ENCODE measurements at places on chromosomes 12 and 14.

DNA sequence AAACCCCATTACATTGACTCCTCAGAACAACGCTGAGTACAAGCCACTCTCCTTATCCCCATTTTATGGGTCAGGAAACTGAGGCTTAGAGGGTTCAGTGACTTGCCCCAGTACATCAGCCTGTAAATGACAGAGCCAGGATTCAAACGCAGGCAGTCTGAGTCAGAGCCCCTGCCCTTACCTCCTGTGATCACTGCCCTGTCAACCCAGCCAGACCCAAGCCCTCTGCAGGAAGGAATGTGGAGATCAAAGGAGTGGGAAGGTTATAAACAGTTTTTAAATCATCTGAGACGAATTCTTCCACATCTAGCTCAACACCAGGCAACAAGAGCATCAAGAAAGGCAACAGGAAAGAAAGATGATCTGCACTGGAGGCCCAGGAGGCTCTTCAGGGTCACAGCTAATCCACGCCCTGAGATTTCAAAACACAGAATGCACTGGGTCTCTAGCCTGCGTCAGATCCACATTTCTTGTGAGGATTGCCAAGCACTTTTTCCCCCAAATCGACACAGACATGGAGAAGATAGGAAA is 38.5 kb downstream of the SPTB start:
- peaks cover 68% of the 10 kb centered on the region for H3K27me3 ChIP-seq
- no peaks in the 10 kb centered on the region for H3K36me3 ChIP-seq
- H3K4me1 ChIP-seq: peaks cover 10% of the 10 kb centered on the region

GRCh38 chr12:64610079-64610659 is at the start of gene RASSF3:
Gene RASSF3, plus strand, starts transcription at chr12:64610495. Its CDS starts 138 bp downstream, at chr12:64610633.
- peak within 1 kb of the TSS; percentile 80 for H3K4me3 ChIP-seq
- H3K27ac ChIP-seq: peak within 1 kb of the TSS; percentile 90
- peak; percentile 71 for DNase-seq
- peaks cover 19% of the 10 kb centered on the region for H3K36me3 ChIP-seq
- peaks cover 14% of the 10 kb centered on the region for H3K4me1 ChIP-seq

DNA sequence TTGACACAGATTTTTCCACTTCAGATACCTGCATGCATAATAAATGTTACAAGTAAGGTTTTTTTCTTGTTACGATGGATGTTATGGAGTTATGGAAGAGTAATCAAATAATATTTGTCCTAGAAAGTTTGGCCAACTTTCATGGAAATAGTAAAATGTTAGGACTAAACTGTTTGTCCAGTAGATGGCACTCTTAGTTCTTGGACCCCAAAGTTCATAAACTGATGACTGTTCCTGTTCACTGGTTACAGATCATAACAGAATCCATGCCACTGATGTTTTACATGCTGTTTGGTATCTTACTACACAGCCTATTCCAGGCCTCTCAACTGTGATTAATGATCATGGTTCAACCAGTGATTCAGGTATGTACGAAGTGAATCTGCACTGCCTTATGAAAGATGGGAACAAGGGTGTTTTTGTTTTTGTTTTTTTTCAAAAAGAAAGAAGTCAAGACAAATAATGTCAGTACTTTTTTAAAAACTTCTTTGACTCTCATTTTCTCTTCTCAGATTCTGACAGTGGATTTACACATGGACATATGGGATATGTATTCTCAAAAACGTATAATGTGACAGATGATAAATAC is 48.8 kb upstream of the SLCO1C1 start:
- peak; percentile 44 for DNase-seq
- H3K27ac ChIP-seq: no peak overlapping the region
- peaks cover 19% of the 10 kb centered on the region for H3K27me3 ChIP-seq
- H3K4me1 ChIP-seq: no peaks in the 10 kb centered on the region
- H3K36me3 ChIP-seq: no peaks in the 10 kb centered on the region

GRCh38 chr12:58105225-58106119 is 164.1 kb downstream of the ATP23 start:
- no peak overlapping the region for H3K27ac ChIP-seq
- H3K36me3 ChIP-seq: peaks cover 6% of the 10 kb centered on the region
- no peaks in the 10 kb centered on the region for H3K27me3 ChIP-seq
- no peak for DNase-seq
- H3K4me1 ChIP-seq: no peaks in the 10 kb centered on the region

- peaks cover 56% of the 10 kb centered on the region for H3K27me3 ChIP-seq
- no peaks in the 10 kb centered on the region for H3K36me3 ChIP-seq
- peaks cover 6% of the 10 kb centered on the region for H3K4me1 ChIP-seq
- DNase-seq: no peak
- H3K4me3 ChIP-seq: no peak overlapping the region
Measured at GRCh38 chr14:69572030-69572840, 2.4 kb downstream of the CCDC177 start.

DNA sequence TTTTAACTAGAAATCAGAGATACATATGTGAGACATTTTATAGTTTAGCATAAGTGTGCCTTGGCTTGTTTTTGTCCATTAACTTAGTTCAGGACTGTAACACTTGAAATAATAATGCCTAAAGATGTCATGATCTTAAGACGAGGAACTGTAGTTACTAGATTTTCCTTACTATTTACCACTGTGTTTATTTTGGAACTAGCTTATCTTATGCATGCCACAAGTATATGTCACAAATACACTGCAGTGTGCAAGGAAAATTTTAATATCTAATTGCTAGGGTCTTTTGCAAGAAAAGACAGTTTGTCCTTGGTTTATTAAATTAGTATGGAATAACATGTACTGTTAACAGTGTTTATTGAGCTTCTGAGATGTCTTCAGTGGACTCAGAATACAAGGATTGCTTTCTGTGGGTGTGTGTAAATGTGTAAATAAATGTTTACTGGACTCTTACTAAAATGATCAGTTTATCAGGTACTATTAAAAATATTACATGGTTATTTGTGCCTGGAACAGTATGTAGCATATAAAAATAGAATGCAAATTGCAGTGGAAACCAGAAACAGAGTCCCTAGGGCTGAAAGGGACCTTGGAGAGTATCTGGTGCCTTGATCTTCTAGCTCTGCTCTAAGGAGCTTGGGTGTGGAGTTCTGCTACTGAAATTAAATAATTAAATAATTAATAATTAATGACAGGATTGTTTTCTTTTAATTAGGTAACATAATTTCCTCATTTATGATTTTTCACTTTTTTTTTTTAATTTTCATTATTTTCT is 58.1 kb downstream of the FGD4 start:
- peaks cover 46% of the 10 kb centered on the region for H3K4me1 ChIP-seq
- peak overlapping the region; percentile 91 for H3K27ac ChIP-seq
- peaks cover 14% of the 10 kb centered on the region for H3K36me3 ChIP-seq
- DNase-seq: no peak
- no peaks in the 10 kb centered on the region for H3K27me3 ChIP-seq
- H3K4me3 ChIP-seq: no peak overlapping the region

- H3K4me3 ChIP-seq: no peak overlapping the region
- DNase-seq: no peak
- H3K4me1 ChIP-seq: no peaks in the 10 kb centered on the region
- H3K27ac ChIP-seq: no peak overlapping the region
- no peaks in the 10 kb centered on the region for H3K36me3 ChIP-seq
Measured at GRCh38 chr14:77872983-77873382, 73.1 kb downstream of the ADCK1 start.

DNA sequence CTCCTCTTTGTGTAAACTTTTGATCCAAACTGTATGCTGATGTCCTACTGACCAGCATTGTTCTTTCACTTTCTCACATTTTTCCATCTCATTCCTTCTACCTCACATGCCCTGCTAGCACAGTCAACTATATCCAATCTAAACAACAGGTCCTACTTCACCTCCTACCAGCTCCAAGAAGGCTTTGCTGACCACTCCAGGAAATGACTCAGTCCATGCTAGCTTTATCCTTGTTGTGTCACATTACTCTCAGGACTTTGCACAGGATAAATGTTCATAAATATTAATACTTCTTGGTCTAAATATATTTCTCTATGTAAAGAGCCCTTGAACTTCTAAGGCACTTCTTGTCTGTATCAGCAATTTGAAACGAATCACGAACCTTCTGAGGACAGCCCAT is 64.9 kb upstream of the PCED1B start:
- H3K4me1 ChIP-seq: peaks cover 21% of the 10 kb centered on the region
- no peak overlapping the region for H3K4me3 ChIP-seq
- H3K27me3 ChIP-seq: no peaks in the 10 kb centered on the region

GRCh38 chr14:92990456-92991430 is 67.8 kb downstream of the CHGA start:
- peaks cover 9% of the 10 kb centered on the region for H3K36me3 ChIP-seq
- no peak overlapping the region for H3K4me3 ChIP-seq
- DNase-seq: no peak
- peaks cover 11% of the 10 kb centered on the region for H3K4me1 ChIP-seq

DNA sequence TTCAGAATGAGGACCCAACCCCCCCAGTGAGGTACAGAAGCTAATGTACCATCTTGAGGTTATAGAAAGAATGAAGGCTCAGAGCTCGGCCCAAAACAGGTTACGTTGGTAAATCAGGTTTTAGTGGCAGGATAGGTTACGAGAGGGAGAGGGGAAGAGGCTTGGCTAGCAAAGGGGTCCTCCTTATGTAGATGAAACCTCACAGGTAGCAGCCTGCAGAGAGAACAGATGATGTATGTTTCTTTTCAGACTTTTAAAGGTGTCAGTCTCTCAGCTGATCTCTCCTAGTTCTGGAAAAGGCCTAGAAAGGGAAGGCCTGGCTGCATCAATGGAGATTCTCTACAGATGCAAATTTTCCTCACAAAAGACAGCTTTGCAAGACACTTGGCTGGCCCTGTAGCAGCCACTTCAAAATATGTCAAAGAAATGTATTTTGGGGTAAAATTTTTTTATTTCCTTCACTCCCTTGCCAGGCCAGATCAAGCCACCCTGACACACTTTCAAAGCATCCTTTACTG is 71.7 kb upstream of the CPSF6 start:
- H3K36me3 ChIP-seq: no peaks in the 10 kb centered on the region
- H3K27me3 ChIP-seq: no peaks in the 10 kb centered on the region
- DNase-seq: no peak
- H3K27ac ChIP-seq: no peak overlapping the region

- no peaks in the 10 kb centered on the region for H3K27me3 ChIP-seq
- no peaks in the 10 kb centered on the region for H3K36me3 ChIP-seq
- peaks cover 14% of the 10 kb centered on the region for H3K4me1 ChIP-seq
- peak overlapping the region; percentile 16 for H3K4me3 ChIP-seq
- DNase-seq: peak; percentile 82
Measured at GRCh38 chr14:55212634-55213033, 21.2 kb upstream of the DLGAP5 start.

All from MCF 10A (cell line).